NCI-H146 (cell line): ENCODE measurements at places on chromosomes 11 and 22.

- no peak for DNase-seq
Measured at GRCh38 chr11:44518968-44519550, 46.4 kb upstream of the CD82 start.

DNA sequence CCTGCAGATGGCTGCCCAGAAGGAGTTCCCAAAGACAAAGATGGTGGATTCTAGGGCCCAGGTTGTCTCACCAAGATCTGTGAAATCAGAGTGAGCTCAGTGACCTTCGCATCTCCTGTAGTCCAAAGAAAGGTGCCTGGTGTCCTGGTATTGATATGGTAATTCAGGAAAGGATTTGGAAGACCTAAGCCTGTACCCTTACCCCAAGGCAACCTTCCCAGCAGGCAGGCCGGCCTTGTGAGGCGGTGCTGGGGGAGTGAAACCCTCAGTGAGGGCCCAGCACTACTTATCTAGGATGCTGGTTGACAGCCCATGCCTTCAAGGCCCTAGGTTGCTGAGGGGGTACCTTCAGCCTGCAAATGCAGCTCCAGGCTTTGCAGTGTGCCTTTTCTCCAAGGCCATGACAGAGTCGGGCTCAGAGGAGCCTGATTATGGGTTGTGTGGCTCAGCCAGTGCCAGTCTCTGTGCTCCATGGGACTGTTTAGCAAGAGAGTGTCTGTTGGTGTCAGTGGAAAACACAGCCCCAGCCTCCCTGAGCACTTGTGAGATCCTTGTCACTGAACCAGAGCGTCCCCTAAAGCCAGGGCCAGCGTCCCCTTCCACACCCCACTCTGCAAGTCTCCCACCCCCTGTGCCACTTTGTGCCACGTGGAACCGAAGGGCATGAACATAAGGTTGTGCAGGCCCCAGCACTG lies 72.8 kb upstream of the MYOD1 start:
- DNase-seq, result no peak

DNA sequence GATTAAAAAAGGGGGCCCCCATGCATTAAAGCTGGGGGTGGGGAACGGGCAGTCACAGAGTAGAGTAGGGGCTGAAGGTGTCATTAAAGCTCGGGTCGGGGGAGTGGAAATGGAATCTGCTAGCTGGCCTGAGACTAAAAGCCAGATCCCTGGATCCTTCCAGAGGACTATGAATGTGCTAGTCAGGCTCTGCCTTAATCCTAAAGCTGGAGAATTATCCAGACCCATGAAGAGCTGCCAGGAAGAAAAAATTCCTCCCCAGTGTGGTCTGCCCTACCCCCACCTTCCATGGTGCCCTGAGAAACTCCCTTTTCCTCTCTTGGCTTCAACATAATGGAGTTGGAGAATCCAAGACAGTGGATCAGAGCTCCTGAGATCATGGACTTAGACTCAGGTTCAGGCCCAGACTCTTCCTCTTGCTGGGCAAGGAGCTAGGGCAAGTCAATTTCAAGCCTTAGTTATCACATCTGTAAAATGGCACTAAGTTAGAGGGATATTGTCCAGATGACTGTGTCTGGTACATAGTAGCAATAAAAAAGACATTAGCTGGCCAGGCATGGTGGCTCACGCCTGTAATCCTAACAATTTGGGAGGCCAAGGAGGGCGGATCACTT lies 24.0 kb upstream of the SMTN start:
- no peak for DNase-seq

DNA sequence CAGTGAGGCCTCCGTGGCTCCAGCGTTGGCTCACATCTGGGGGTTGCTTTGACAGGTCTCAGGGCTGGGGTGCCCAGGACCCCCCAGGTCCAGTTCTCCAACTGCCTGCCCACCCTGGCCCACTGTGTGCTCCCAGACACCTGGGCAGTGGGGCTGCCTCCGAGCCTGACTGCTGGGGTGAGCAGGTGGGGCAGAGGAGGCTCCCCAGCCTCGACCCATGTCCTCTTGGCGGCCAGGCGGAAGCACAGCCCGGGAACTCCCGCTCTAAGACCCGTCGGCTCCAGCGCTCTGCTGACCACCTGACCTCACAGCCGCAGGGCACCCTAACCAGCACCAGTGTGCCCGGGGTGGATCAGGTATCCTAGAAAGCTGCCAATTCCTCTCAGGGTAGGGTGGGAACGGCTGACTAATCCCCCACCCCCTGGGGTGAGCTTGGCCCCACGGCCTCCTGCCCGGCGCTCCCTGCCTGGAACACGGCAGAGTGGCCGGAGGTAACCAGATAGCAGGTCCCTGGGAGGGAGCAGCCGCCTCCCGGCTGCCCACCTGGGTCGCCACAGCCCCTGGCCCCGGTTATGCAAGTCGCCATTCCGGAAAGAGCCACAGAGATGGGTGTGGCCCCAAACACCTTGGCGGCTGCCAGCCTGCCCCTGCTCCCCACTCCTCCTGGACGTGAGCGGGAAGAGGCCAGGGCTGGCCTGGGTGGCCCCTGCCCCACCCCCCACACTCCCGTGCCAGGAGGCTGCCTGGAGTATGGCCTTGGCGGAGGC lies 19.2 kb upstream of the MUC5B start:
- no peak for DNase-seq

DNA sequence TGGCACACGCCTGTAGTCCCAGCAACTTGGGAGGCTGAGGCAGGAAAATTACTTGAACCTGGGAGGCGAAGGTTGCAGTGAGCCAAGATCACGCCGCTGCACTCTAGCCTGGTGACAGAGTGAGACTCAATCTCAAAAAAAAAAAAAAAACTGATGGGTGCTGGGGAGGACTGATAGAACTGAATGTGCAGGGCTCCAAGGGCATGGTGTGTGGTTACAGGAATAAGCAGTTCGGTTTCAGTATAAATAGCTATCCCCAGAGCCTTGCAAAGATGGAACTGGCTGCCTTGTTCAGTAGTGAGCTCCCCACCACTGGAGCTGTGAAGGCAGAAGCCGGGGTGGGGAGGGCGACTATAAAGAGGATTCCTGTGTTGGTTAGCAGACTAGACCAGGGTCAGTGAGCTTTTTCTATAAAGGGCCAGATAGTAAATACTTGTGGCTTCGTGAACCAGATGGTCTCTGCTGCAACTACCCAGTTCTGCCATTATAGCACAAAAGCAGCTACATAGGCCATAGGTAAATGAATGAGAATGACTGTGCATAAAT lies 5.9 kb downstream of the TOM1 start:
- DNase-seq, result no peak

GRCh38 chr22:38732251-38732815 lies 23.5 kb downstream of the SUN2 start:
- DNase-seq, result no peak

DNA sequence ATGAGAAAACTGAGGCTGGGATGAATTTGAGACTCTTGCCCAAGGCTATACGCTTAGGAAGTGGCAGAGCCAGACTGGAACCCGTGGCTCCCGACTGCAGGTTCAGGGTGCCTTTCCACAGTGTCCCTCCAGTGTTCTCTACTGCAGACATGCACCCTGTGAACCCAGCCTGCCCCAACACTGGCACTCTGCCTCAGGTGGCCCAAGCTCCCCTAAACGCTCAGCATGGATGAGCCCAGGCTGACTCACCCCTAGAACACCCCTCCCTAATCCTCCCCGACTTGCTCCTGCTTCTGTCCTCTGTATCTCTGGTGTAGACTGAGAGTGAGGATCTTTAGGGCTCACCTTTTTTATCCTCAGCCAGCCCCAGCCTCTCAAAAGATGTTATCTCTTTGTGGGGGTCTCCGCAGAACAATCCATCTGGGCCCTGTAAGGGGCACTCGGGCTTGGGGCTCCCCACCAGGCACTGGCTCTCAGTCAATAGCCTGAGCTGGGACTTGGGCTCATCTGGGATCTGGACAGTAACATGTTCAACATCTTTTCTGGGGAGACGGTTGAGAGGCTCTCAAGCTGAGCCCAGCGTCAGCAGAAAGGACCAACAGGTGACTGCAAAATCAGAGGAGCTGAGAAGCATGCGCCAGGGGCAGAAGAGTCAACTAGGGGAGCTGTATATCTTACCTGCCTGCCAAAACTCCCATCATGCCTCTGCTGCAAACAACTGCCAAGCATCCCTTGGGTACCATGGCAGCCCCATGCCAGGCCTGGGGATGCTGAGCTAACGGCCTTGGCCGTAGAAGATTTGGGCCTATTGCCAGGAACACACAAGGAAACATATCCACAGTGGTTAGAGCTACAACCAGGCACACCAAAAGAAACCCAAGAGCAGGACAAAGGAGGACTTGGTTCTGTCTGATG lies 176.2 kb downstream of the BUD13 start:
- no peak for DNase-seq

GRCh38 chr11:17528181-17528691 lies 16.0 kb downstream of the USH1C start:
- DNase-seq, result peak; percentile 68

- no peak for DNase-seq
Measured at GRCh38 chr11:65226103-65226442, 35.7 kb upstream of the POLA2 start.

DNA sequence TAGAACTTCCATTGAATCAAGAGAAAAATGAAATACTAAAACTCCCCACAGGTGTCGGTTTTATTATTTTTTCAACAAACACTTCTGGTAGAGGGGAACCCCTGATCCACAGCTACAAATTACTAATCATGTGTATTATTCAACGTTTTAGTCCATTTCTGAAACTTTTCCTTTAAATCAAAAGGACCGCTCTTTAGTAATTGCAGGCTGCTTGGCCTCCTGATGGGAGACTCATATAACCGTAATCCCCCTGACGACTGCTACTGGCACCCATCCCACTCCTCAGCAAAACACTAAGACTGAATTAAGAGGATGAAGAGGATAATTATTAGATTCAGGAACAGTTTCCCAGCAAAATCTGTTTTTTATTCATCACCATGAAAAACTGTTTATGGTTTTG lies 46.4 kb downstream of the PAX6 start:
- DNase-seq, result no peak

GRCh38 chr22:45883811-45884170 lies 93.2 kb downstream of the WNT7B start:
- no peak for DNase-seq
